D721Med (cell line): ENCODE measurements at places on chromosomes 11 and 22.

DNA sequence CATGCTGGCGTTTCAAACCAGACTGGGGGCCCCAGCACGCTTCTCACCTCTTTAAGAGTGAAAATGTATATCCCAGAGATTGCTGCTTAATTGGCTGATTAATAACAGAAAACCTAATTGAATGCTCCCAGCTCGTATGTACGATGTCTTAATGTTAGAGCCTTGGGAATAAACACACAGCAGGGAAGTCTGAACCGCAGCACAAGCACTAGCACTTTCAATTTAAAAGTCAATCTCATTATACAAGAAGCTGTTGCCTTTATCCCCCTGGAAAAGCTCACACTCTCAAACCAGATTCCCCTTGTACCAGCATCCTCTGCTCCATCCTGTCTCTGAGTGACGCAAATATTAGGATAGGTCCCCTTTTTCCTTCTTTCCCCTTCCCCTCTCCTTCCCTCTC, 449.1 kb downstream of the MN1 start:
- no peak for DNase-seq

DNA sequence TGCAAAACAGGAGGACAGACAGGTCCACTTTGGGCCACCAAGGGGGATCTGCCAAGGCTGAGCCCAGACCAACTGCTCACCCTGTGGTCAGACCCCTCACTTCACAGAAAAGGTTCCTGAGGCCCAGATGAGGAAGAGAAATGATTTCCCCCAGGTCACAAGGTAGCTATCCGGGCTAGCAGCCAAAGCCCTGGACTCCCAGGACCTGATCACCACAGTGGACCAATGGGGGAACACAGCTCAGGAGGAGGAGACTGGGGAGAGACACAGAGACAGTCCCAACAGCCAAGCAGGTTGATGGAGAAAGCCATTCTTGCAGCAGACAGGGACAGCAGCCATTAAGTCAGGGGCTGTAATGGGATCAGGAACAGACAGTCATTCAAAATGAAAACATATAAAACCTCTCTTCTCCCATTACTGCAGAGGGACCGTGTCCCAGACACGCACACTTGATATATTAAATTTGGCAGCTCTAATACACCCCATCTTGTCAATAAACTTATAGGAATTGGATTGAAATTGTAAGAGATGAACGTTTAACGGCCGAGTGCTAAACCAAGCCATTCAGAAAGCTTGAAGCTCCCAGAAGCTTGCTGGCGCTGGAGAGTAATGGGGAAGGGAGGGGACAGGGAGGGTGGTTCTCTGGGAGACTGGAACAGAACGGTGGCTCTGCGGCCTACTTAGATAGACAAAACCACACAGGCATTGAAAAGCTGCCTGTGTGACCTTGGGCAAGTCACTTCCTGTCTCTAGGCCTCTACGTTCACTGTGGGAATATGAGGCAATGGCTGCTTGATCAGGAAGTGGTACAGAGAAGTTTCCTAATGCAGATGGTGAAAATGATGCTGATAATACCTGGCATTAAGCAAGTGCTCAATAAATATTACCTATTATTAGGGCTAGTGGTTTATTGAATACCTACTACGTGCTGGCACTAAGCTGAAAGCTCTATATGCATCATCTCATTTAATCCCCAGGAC, 16.0 kb downstream of the ZMAT5 start:
- no peak for DNase-seq

GRCh38 chr11:111908639-111909305, 2.8 kb downstream of the CRYAB start:
- DNase-seq: no peak

- DNase-seq: no peak
These were observed 10.7 kb downstream of the TSPAN18 start for GRCh38 chr11:44737245-44738085.

GRCh38 chr11:70230840-70231710, 28.0 kb downstream of the FADD start:
- DNase-seq: no peak
